T47D (cell line): ENCODE measurements at places on chromosomes 1 and 21.

GRCh38 chr1:239247285-239247684, 139.1 kb upstream of the CHRM3 start:
- DNase-seq, result no peak

- no peak for DNase-seq
Measured at GRCh38 chr1:11448373-11449099, 30.4 kb upstream of the DISP3 start.

GRCh38 chr1:156489935-156490293, 10.7 kb downstream of the MEF2D start:
- no peak for DNase-seq

DNA sequence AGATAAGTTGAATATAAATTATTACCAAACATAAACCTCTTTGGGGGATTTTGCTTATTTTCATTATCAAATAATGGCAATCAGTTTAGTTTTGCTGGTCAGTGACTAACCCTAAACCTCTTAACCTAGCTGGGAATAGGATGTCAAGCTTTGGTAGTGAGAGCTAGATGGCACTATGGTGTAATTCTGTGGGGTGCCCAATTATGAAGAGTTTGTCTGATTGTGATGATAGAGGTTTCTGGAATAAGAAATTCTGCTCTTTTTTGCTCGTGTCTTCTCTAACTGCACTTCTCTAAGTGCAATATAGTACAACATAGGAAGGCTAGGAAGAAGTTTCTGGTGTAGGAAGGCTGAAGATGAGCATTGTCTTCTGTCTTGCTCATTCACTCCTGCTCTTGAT, 59.8 kb downstream of the XCL1 start:
- DNase-seq, result no peak

DNA sequence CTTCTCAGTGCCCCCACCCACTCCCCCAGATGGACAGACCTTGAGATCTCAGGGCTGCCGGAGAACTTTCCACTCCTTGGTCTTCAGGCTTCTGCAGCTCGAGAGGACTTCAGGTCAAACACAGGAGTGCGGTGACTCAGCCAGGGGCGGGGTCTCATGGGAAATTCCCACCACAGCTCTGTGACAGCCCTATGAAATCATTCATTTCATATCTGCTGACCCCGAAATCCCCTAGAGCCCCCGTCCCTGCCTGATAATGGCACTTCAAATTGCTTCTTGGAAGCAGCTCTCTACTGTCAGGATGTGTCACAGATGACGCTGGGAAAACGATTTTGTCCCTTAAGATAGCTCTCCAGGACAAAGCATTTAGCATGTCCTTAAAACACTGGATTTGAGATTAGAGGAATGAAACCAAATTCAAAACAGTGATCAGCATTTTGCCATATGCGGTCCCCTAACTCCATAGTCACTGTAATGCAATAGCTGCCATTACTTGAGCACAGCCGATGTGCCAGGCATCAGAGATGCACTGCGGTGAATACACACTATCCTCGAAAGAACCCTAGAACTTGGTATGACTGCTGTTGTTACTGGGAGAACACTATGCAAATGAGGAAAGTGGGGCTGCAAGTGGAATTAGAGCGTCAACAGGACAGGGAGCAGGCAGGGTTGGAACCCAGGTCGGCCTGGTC, at the start of gene TNFRSF9:
TNFRSF9 (minus strand) TSS at position 95 of the 692 bp plus-strand sequence. CDS start 845 bp downstream, outside the sequence.
- DNase-seq, result no peak

GRCh38 chr1:165152727-165153126, 203.8 kb downstream of the LMX1A start:
- peak; percentile 19 for DNase-seq

- DNase-seq, result peak; percentile 27
Measured at GRCh38 chr1:219317762-219318353, 144.2 kb downstream of the LYPLAL1 start.

DNA sequence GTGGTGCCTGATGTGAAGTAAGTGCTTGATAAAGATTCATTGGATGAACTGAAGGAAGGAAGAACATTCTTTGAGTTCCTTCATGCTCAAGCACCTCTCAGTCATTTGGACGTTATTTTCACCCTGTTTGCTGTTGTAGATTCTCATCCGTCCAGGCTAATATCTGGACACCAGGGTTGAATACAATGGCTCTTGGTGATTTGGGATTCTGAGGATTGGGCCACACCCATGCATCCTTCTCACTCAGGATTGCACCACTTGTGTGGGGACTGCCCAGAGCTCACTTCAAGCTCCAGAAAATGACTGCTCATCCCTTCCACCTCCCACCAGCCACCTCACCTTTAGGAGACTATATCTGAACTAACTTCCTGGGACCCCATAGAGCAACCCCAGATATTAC, 117.1 kb upstream of the IPO9 start:
- no peak for DNase-seq

DNA sequence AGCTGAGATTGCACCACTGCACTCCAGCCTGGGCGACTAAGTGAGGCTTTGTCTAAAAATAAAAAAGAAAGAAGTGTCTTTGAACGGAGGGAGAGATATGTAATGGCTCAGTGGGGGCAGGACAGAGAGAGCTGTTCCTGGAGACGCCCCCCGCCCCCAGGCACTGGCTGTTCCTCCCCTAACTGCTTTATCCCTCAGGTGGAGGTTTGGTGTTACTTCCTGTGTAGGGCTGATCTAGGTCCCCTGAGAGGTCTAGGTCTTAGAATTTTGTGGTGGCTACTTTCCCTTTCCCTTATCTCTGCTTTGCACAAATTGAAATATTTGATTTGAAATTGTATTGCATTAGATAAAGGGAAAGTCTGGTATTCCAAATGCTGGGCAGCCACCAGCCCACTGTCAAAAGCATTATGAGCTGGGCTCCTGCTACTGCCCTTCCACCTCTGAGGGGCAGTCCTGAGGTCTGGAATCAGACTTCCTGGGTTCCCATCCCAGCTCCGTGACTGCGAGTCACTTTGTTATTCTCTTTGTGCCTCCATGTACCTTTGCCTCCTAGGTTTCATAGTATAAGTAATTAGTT, 134.8 kb upstream of the KIF26B start:
- no peak for DNase-seq

DNA sequence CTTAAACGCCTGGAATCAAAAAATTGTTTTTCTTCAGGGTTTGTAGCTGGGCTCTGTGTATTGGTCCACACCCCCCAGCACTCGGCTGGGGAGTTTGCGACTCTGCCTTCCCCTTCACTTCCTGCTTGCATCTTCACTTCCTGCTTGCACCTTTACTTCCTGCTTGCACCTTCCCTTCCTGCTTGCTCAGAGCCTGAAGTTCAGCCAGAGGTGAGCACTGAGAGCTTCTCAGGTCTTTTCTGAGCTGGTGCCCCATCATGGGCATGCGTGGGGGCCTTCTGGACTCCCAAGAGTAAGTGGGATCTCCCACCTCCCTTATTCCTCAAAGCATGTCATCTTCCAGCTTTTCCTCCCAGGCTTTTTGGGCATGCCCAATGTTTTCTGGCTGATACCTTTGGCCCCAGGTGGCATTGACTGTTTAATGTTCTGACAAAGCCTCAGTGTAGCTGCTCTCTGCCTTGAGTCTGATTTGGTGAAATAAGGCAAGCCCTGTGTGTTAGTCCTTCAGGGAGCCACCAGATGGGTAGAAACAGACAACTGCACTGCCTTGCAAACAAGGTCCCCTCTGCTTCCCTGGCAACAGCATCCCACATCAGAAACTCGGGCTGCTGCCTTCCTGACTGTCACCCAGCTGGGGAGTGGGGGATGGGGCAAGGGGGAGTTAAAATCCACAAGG, 3.5 kb downstream of the KRTAP10-2 start:
- DNase-seq, result peak; percentile 23

DNA sequence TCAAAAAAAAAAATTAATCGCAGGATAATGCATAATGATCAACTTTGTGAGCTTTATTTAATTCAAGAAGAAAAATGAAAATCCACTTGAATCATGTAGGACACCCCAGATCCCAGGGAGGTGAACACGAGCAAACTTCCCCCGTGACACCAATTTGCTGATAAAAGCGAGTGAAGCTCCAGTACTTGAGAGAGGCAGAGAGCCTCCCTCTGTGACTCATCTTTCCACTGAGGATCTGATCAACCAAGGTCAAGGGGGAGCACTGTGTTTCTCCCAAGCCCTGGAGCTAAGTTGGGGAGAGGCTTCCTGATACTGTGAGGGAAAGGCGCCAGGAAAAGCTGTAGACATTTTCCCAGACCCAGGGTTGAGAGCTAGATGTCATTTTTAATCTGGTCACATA, 160.9 kb downstream of the SLC44A5 start:
- no peak for DNase-seq

DNA sequence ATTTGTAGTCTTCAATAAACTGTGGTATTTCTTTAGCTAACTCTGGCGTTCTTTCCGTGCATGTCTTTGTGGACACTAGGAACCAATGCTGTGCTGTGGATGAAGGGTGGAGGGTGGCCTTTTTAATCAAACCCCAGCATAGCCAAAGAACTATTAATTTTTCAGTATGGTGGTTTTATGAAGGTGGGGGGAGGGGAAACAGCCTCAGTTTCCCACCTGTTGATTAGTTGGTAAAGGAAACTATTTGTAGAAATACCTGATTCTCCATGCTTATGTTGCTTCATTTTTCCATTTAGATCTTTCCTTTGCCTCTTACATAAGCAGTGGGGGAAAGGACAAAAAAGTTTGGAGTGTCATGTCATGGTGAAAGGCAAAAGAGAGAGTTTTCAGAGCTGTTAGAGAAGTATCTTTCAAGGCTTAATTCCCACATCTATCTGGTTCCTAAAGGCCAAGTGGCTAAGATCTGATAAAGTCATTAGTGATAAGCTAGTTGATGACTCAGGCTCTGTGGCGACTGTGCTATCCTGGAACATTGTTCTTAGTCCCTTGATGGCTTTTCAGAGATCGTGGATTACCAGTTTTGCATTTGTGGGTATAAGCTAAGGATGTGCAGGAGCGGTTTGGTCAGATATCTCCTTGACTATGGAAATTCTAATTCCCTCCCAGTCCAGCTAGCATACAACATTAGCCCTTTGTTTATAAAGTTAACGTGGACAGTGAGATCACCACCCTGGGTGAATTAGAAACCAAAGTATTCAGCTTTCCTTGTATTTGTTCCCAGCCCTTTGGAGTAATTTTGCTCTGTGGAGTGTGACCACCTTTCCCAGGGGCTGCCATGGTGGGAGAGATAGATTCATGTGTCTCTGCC, 8.7 kb upstream of the HAX1 start:
- DNase-seq, result no peak

DNA sequence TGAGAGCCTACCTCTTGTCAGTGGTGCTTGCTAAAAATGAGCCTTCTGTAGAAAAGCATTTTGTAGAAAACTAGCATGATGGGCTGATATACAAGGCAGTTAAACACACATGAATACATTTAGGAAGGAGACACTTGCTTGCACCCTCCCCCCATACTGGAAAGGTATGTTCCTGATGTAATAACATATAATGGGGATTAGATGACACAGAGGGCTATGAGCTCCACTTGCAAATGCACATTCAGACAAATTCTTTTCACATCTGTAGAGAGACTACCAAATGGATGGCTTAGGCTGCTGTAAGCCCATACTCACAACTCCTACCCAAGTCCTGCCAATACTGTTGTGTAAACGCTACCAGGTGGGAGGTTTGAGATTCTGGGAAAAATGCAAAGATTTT, 634.0 kb downstream of the SMYD3 start:
- DNase-seq, result no peak
